ENCODE measurements at places on chromosomes 4 and X.

GRCh38 chr4:47672696-47673095, 165.2 kb downstream of the CORIN start:
- DNase-seq, result no peak

DNA sequence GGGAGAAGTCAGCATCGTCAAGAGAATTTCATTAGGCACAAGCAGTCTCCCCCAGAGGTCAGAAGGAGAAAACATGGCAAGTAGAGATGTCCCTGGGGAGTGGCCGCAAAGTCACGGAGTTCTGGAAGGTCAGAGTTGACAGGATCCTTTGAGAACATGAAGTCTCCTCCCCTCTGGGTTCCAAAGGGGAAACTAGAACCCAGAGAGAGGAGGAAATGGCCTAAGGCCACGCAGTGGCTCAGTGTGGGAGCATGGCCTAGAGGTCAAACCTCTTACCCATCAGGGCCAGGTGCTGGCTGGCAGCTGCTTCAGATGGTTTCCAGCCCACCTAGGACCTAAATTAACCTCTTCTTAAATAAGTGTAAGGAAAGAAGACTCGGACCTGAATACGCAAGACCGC, 884 bp downstream of the IDH3G start:
- DNase-seq, result no peak

GRCh38 chr4:80852061-80852460, 178.4 kb upstream of the BMP3 start:
- DNase-seq, result no peak

- DNase-seq, result no peak
Measured at GRCh38 chrX:36436361-36436760, 516.8 kb downstream of the CFAP47 start.

- no peak for DNase-seq
Measured at GRCh38 chr4:119652998-119653397, 24.4 kb upstream of the PDE5A start.

DNA sequence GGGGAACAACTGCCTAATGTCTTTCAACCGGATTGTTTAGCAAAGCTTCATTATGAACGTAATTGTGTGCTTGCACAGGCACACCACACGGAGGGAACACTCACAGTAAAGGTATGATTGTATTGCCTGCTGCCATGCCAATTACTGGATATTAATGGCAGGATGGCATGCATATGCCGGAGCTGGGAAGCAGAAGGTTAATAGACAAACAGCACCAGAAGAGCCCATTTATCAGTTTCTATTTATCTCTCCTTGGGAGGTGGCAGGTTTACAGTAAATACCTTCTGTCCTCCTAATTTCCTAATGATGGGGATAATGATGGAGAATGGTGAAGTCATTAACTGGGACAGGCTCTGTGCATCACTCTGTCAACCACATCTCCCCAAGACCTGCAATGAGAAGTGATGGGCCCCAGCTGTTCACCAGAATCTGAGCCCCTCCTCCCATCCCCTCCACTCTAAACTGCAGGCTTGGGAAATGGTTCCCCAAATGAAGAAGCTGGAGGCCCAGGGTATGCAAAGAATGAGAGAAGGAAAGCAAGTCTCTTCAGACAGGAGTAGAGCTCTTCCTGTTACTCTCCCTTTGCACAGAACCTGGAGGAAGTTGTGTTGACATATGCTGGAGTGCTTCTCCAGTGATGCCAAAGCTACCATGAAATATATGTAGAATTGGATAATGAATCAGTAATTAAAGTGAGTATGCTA, 160.8 kb downstream of the NAA11 start:
- DNase-seq, result peak; percentile 17

GRCh38 chr4:48436318-48436717, 46.8 kb upstream of the SLC10A4 start:
- no peak for DNase-seq

DNA sequence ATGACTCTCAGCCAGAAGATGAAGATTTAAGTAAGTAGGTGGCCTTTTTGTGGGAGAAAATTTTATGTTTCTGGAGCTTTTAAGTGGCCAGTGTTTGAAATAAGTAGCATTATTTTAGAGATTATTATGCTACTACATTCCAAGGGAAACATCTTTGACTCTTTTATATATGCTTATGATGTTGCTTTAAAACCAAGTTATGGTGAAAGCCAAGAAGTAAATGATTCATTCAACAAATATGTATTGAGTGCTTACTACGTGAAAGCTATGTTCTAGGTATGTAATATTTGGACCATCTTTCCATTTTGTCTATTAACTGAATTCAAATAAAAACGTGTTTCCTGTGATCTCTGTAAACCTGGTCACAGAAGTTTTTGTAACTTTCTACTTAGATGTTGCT, 58.3 kb downstream of the ZFX start:
- DNase-seq, result no peak

DNA sequence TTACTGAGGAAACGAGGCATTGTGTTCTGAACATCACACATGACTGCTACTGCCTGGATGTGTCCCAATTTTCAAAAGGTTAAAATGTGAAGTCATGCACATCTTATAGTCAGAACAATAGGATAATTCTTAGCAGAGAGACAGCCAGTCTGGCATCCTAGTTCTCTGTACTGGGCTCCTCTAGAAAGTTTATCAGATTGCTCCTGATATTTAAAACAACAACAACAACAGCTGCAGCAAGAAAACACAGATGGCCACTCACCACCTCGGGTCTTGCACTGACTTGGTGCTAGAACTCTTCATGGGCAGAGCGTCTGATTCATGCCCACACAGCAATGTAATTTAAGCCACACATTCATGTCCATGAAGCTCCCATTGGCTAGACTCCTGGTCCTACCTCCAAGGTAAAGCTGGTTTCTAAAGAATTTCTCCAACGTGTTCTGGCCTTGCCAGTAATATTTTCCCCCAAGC, 33.3 kb upstream of the SLC2A9 start:
- DNase-seq, result no peak

DNA sequence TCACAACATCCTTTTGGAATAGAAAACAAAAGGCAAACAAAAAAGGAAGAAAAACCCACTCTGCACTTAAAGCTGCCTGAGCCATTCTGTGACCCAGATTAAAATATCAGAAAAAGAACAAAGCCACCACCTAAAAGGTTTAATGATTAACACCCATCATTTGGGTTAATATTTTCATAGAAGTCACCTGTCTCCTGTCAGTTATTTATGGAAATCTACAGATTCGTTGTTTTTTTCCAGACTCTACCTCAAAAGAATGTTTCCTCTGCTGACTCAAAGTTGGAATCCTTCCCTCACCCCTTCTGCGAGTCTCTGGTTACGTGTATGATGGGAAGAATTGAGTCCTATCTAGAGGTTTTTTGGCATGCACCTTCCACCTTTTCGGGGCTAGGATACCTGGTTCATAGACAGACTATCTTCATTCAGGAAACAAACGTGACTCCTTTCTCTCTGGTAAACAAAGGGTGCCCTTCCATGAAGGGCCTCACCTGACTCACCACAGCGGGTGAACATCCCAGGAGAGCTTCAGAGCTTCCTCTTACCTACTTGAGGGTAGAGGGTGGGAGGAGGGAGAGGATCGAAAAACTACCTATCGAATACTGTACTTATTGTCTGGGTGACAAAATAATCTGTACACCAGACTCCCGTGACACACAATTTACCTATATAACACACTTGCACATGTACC, 19.6 kb upstream of the CA5B start:
- no peak for DNase-seq

DNA sequence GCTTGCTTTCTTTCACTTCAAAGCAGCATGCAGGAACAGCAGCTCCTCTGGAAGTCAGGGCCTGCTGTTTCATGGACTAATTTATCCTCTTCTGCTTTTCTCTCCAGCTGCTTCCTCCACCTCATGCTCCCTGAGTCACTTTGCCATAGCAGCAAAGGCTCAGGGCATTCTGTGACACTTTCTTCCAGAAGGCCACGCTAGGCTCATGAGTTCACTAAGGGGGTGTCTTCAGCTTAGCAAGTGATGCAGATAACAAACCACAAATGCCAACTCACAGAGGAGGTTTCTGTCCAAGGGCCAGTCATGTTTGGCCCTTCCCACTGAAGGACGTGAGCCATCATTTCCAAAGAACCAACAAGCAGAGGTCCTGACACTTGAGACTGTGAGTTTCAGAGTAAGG, 200.2 kb downstream of the ADGRA3 start:
- no peak for DNase-seq

DNA sequence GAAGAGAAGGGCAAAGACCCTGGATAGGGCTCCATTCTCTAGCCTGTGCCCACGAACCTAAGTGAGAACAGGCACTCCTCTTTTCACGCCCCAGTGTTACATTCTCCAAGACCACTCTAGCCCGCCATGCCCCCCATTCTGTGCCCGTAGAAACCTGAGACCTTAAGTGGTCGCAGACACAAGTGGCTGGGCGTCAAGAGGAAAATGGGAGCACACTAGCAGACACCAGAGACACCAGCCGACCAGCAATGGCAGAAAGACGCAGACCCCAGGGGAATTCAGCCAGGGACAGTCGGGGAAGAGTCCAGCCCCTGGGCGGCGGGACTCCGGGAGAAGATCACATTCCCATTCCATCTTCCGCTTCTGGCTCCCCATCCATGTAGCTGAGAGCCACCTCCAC, 2027.9 kb downstream of the PCDH7 start:
- no peak for DNase-seq

DNA sequence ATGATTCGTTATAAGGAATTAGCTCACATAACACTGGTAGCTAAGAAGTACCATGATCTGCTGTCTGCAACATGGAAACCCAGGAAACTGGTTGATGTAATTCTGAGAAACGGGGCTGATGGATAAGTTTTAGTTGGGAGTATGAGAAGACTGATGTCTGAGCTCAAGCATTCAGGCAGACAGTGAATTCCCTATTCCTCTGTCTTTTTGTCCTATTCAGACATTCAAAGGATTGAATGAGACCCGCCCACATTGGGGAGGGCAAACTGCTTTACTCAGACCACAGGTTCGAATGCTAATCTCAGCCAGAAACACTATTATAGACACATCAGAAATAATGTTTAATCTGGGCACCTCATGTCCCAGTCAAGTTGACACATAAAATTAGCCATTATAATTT, 515.5 kb downstream of the STPG2 start:
- DNase-seq, result no peak

DNA sequence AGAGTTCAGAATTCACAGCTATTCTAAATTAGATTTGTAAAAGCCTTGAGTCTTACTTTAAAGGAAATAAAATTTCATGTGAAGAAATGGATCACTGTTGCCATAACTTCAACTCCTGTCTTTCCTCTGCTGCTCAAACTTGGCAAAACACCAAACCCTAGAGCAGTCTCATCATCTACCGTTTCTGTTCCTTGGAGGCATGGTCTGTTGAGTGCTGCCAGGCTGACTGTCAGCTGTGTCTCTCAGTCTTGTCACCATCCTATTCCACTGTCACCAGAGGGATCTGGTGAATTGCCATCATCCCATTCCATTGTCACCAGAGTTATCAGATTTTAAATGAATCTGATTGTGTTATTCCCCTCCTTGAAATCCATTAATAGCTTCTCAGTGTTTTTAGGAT, 55.6 kb downstream of the STIM2 start:
- peak; percentile 24 for DNase-seq

- DNase-seq, result no peak
Measured at GRCh38 chr4:55931043-55931442, 17.7 kb upstream of the CEP135 start.

- DNase-seq, result no peak
Measured at GRCh38 chrX:109841257-109841656, 108.2 kb upstream of the ACSL4 start.

- DNase-seq, result no peak
Measured at GRCh38 chr4:81060587-81061343, 30.3 kb downstream of the BMP3 start.

DNA sequence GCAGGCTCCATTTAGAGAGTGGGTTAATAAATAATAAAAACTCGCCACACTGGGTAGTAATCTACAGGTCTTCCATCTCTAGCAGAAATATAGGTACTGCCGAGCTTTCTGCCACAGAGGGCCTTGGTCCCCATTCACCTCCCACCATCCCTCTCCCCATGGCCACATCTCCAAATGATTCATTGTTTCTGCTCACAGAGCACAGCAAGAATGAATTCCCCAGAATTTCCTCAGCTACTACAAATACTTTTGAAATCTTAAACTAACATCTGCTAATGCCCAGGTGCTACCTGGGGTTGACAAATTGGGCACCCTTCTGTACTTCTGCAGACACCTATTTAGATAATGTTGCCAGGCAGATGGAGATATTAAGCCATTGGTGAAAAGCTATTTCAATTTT, 5.1 kb downstream of the PHEX start:
- no peak for DNase-seq

DNA sequence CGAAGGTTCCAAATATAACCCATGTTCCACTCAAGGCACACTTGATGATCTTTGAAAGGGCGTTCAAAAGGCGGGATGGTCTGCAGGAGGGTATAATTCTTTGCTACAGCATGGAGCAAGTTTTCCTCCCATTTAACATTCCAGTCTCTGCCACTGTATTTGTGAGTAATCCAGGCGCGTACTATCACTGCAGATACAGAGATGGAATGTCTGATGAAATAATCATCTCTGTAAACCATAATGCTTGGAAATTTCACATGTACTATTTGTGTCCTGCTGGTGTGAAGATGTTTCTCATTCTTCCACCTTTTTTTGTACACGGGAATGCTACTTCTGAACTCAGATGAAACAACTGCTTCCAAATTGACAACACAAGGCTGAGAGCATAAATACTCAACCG, 15.5 kb downstream of the SEL1L3 start:
- DNase-seq, result no peak

Measured in cerebellum (tissue), 4 donors.